ENCODE measurements at places on chromosomes 16 and 17.

GRCh38 chr17:32819035-32819434 is 57.9 kb downstream of the MYO1D start:
- DNase-seq, result no peak

DNA sequence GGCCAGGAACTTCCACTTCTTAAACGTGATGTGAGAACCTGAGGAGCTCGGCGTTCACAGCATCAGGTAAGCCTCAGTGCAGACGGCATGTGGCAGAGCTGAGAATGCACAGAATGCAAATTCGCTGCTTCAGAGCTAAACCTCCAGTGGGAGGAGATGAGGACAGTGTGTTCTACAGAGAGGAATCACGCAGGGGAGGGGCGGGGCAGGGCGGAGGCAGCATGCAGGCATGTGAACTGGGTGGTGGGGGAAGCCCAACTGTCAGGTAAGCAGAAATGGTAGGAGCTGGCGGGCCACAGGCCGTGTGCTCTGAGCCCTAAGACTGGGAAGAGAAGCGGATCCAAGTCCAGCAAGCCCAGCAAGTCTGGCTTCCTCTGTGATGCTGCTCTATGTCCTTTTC is 94.7 kb downstream of the ZNF778 start:
- no peak for DNase-seq

DNA sequence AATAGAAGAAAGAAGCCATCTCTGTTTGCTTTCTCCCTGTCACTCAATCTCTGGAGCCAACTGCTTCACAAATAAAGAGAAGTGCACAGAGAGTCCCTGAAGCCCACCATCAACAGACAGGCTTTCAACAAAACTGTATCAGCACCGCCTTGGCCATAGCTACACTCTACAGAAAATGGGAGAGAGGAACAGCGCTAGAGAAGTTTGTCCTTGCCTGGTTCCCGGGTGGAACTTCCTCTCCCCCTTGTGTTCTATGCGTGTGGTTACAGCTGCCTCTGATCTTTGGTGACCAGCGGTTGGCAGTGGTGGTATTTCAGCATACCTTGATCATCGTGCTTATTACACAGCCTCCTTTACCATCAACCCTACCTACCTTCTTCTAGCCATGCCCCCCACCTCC is 91.4 kb upstream of the CCL2 start:
- no peak for DNase-seq

DNA sequence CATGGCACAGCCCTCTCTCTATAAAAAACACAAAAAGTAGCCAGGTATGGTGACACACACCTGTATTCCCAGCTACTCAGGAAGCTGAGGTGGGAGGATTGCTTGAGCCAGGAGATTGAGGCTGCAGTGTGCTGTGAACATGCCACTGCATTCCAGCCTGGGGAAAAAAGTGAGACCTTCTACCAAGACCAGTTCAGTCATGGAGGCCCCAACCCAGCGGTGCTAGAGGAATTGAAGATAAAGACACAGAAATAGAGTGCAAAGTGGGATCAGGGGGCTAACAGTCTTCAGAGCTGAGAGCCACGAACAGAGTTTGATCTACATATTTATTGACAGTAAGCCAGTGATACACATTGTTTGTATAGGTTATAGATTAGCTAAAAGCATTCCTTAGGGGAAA is 15.6 kb upstream of the CCL8 start:
- DNase-seq, result no peak

DNA sequence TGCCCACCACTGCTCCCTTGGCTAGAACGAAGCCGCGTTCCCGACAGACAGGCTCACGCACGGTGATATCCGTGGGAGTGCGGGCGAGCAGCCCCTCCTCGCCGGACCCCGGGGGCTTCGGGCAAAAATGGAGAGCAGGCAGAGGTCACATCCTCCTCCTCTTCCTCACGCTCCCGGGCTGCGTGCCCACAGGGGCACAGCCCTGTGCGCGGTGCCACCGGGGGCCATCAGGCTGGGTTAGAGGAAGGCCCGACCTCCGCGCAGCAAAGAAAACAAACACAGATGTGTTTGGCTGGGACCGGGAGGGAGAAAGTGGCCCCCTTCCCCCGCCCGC is 519 bp upstream of the NTN1 start:
- no peak for DNase-seq

- peak; percentile 44 for DNase-seq
Measured at GRCh38 chr16:72094266-72094610, 591 bp downstream of the DHX38 start.

GRCh38 chr16:48617711-48618148 is 7.8 kb upstream of the N4BP1 start:
- no peak for DNase-seq

- no peak for DNase-seq
Measured at GRCh38 chr16:68470461-68471150, 22.3 kb upstream of the SMPD3 start.

DNA sequence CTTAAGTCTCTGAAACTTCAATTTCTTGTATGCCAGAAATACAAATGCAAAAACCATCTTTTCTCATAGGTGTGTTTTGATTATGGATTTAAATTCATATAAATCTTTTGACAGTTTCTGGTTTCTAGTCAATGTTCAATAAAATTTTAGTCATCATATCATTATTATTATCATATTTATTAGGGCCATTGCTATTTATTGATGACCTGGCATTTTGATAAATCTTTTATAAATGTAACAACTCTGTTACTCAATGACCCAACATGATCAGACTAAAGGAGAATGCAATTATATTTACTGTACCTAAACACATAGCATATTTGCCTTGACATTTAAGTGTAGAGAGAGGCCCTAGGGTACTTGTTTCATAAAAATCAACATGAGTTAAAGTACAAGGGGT is 320.8 kb downstream of the CDH8 start:
- DNase-seq, result no peak

DNA sequence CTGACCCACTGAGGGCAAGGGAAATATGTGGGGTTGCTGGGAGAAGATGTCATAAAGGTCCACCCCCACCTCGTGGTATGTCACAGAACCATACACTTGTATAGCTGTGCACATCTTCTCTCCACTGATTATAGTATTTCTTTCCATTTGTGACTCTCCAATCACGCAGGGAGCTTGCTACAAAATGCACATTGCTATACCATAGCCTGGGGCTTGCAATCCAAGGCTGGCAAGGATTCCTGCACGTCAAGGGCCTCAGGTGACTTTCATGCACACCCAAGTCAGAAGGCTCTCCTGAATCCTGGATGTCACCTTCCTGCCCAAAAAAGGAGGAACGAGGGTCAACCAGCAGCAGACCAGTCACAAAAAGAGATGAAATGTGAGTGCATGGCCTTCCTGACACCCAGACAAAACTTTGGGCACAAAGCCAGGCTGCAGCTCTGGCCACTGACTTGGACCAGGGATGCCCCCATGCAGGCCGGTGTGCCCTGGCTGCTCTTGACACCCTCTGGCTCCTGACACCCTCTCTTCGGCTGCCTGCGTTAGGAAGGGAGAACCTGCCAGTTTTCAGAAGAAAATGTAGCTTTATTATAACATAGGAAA is 12.1 kb downstream of the TBC1D26 start:
- no peak for DNase-seq

GRCh38 chr17:35603674-35604073 is 16.6 kb downstream of the AP2B1 start:
- no peak for DNase-seq

DNA sequence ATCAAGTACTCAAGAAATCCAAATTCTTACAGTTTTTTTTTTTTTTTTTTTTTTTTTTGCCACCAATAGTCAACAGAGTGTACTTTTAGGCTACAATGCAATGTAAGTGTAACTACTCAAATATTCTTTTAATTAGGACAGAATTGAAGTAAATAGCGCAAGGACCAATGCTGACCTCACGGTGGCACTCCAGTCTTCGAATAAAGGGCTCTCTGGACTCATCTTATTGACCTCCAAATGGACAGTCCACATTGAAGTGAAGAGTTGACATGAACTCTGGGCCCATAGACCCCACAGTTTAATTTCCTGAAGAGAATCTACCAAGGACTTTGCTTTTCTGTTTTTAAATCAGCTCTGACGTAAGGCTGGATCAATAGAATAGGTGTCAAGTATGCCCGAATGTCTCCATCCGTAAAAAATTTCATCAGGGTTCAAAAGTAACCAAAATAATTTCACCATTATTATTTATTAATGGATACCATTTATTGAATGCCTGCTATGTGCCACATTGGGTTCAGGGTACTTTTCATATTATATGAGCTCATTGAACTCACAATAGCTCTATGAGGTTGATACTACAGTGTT is 7.3 kb upstream of the DDX52 start:
- DNase-seq, result no peak

DNA sequence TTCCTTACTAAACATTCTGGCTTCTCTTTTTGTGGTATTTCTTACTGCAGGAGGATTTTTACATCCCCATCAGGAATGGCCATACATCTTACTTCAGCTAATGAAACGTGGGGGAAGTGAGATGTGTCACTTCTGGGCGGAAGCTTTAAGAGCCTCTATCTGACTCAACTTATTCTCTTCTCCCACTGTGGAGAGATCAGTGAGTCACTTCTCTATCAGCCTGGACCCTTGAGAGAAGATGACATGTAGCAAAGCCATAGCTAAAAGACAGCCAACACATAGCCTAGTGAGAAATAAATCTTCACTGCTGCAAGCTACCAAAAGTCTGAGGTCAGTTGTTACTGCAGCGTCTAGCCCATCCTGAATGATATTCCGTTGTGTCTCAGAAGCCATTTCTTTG is 1066.7 kb upstream of the RBFOX1 start:
- no peak for DNase-seq

- no peak for DNase-seq
Measured at GRCh38 chr16:20107083-20107482, 33.4 kb upstream of the GPR139 start.

- DNase-seq, result no peak
Measured at GRCh38 chr17:76738468-76738850, 540 bp downstream of the MFSD11 start.

GRCh38 chr16:24336491-24336890 is 80.4 kb downstream of the CACNG3 start:
- no peak for DNase-seq

Measured in stimulated activated CD4-positive, alpha-beta T cell treated with anti-CD3 and anti-CD28 coated beads, Interleukin-1b, Interleukin-23, amount 100 ng/mL, for 4 hours (primary cell).